ENCODE measurements at places on chromosomes 16 and 17.
A peak's percentile ranks its signal among the peaks of the same experiment; 100 is the strongest.

GRCh38 chr16:23498863-23499262 is 11.4 kb downstream of the GGA2 start:
- DNase-seq: peak; percentile 38

- DNase-seq: no peak
These were observed 1.3 kb upstream of the KCTD13 start for GRCh38 chr16:29927070-29927905.

GRCh38 chr16:23801378-23801777 is 34.4 kb upstream of the PRKCB start:
- peak; percentile 66 for DNase-seq

DNA sequence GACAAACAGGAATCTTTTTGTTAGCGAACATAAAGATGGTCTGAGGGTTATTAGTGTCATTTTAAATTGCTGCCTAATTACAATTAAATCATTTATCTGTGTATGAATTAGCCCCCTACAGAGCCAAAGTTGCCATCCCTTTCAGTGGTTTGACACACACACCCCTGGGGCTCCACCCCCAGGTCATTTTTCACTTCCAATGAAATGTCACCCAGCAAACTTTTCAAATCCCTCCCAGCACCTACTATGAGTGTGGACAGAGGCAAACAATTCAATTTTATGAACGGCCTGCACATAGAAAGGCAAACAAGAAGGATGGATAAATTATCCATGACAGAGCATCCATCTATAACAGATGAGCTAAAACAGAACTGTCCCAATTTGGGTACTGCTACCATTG is 2.4 kb downstream of the MYH10 start:
- no peak for DNase-seq

DNA sequence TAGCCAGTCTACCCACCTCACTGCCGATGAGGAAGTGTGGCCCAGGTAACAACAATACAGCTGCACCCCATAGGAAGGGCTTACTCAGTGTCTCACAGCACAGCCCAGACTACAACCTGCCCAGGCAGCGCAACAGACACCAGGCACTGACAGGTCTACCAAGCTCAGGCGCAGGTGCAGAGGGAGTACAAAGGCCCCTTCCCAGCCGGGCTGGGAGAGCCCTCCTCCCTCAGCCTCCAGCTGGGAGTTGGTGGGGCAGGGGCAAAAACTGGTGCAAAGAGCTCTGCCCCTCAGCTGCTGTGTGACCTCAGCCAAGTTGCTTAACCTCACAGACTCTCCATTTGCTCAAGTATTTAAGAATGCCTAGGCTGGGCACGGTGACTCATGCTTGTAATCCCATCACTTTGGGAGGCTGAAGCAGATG is 112.6 kb upstream of the LHX1 start:
- DNase-seq: peak; percentile 8

DNA sequence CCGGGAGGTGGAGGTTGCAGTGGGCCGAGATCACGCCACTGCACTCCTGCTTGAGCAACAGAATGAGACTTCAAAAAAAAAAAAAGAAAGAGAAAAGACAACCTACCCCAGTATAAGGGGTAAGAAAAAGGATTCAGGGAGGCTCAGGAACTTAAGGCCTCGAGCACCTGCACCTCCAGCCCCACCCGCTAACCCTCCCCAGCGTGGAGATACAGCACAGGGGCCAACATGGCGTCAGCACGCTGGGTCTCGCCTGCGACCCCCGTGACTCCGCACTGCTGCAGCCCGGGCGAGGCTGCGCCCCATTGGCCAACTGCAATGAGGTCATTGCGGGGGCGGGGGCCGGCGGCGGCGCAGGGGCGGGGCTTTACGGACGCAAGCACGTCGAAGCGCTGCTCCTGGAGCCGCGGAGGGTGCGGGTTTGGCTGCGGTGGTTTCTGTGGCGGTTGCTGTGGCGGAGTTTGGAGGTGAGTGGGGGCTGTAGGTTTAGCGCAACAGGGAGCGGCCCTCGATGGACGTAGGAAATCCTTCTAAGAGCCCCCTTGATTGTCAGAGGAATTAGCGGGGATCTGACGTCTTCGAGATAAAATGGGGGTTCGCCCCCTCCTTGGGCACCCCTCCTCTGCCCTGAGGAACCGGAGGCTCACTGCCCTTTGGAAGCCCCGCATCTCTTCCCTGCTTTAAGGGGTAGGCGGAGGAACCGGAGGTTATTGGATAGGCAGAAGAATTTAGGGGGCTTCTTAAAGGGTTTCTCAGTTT is at the start of gene ATP6V0A1:
Gene ATP6V0A1 (plus strand): TSS at position 382 of the 759 bp plus-strand sequence. CDS start 2,017 bp downstream, outside the sequence.
- DNase-seq: peak; percentile 88

- DNase-seq: no peak
These were observed 8.0 kb upstream of the ZNF469 start for GRCh38 chr16:88374736-88375135.

GRCh38 chr16:30651124-30652004 is 604 bp downstream of the PRR14 start:
- DNase-seq: peak; percentile 80

DNA sequence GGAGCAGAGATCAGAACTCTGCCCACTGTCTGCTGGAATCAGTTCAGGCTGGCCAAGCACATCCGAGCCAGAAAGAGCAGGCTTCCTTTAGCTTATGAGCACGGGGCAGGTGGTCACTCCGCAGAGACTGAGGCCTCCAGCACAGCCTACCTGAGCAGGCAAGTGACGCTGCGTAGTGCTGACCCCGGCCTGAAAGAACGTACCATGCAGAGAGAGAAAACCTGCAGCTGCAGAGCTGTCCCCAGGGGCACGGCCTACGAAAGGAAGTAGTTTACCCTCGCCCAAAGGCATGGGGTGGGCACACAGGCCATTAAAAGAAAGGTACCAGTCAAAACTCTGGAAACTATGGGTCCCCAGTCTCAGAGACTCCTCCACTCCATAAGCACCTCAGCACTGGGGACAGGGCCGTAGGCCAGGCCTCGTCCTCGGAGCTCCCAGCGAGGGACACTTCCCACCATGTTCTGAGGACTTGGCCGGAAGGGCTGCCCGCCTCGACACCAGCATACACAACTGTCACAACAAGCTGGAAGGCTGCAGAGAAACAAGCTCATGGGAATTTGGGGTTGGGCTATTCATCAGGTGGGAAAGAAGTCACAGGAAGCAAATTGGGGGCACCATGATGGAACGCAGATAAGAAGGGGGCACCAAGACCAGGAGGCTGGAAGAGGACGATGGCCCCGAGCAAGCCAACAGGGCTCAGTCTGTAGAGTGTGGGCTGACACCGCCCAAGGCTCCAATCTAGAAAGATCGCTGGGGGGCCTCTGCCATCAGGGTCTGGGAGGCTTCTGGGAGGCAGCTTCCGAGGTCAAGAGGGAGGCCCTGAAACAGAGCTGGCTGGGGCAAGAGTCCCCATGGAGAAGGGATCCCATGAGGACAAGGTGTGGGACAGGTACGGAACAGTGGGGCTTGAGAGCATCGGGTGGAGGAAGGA is 21.2 kb downstream of the MEAK7 start:
- DNase-seq: no peak

GRCh38 chr16:71347146-71347545 is 11.4 kb upstream of the CALB2 start:
- no peak for DNase-seq

DNA sequence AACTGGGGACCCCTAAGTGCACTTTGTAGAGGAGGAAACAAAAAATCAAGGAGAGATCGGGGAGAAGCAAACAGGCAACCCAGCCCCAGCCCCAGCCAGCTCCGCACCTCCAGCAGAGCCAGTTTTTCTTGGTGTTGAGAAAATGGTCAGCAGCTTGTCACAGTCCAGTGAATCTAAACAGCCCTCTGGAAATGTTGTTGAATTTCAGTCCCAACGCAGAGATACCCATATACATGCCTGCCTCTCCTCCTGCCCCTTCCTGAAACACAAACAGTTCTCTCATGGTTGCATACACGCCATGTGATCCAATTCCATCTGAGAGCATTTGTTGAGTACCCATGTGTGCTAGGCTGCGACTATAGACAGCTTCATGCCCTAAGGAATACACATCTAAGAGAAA is 42.4 kb upstream of the LHX1 start:
- DNase-seq: no peak

DNA sequence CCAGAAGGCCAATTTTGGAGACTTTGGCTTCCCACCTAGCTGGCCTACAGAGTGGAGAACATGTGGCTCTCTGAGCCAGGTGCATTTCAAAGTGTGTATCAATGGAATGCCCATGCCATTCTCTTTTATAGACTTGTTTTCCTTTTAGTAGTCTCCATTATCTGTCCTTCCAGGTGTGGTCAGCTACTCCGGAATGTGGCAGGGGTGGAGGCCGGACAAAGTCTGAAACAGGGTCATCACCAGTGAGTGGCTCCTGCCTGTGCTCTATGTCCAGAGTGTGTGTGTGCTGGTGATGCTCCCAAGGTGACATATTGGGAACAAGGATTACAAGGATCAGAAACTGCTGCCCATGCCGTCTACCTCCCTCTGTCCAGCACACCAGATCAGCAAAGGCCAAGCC is 3.8 kb upstream of the TMEM220 start:
- no peak for DNase-seq

GRCh38 chr16:2009791-2010510 is at the start of gene ZNF598:
Gene ZNF598, minus strand, starts transcription at chr16:2009821.
- DNase-seq: peak; percentile 87

DNA sequence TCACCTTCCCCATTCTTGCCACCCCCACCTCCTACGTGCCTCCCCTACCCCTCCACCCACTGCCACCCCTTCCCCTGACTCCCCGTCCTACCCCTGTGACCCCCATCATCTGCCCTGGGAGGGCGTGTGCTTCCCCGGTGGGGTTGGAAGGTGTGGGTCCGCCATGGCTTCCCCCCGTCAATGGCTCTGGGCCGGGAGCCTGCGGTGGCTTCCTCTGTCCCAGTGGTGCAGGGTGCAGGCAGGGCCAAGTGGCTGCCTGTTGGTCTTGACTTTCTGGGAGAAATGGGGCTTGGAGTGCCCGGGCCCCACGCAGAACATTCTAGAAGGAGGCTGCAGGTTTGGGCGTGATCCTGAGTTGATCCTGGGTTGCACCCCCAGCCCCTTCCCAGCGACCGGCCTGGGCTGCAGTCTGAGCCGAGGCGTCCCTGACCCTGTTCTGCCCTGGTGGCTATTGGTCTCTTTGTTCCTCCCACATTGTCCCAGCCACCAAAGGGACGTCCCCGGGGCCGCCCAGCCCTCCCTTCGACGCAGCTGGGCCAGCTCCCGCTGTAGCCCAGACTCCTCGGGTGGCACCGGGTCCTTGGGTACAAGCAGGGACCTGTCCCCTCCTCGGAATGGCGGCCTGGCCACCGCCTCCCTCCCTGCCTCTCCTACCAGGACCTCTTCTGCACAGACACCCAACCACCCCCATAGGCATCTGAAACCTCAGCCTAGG is 25.7 kb downstream of the GSE1 start:
- DNase-seq: no peak

DNA sequence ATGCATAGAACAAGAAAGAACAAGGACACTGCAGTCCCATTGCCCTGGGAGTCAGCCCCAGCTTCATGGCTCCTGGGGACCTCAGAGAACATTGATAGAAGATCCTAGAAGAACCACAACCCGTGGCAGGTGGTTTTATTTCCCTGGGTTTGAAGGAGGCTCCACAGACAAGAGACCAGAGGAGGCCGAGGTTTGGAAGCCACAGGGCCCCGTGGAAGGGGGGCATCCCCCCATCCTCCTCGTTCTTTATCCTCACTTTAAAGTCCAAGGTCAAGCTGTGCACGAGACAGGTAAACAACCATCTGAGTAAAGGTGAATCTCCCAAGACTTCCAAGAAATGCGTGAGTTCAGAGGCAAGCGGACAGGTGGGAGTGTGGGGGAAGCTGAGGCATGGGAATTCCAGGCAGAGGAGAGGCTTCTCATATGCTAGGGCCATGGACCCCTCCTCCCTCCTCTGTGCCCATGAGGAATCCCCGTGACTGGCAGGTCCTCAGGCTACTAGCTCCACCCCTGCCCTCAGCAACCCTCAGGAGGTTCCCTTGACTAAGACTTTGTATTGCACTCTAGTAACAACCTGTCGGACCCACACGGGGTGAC is 849 bp upstream of the SULT1A1 start:
- DNase-seq: no peak

DNA sequence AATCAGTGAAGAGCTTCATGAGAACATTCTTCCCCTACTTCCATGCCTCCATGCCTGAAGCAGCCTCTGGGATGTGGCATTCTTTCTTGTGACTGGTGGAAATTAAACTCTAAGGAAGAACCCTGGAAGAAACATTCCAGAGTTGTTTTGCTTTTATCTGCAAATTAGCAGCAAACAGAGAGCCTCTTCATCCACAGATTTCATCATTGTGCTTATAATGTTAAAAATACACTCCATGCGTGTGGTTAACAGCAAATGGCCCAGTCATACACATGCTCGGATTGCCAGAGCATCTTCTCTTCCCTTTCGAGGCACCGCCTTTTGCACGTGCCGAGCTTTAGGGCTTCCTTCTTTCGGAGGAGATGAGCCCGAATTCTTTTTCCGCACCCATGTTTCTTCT is 411.3 kb downstream of the SNX29 start:
- no peak for DNase-seq

DNA sequence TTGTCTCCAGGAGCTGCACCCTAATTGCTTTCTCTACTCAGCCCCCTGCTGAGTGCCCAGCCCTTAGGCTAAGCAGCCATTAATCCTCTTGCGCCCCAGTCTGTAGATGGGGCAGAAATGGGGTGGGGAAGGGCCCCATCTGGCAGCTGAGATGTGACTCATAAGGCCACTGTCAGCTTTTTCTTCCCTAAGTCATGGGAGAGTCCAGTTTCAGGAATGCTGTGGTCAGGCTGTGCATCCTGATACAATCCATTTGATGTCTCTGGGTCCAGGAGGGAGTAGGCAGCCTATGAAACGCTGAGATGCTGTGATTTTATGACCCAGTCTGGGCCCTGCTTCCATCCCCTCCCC is 12.3 kb downstream of the PLXDC1 start:
- DNase-seq: peak; percentile 73

- DNase-seq: no peak
These were observed 7.3 kb downstream of the PLEKHG4 start for GRCh38 chr16:67286441-67287235.

- DNase-seq: peak; percentile 90
These were observed 19.4 kb downstream of the RHOT1 start for GRCh38 chr17:32161506-32162365.

DNA sequence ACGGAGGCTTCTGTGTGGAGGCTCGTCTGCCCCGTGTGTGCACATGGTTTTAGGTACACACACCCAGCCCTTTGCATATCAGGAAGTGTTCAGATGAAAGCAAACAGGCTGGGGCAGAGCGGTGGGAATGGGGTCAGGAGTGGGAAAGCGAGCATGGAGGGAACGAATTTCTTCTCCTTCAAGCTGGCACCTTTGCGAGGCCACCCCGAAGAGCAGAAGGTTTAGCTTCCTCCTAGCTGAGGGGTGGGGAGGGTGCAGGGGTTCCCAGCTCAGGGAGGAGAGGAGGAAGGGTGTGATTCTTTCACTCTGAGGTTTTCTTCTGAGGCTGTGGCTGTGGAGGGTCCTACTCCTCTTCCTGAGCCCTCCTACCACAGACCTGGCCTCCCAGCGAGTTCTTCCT is 83.6 kb downstream of the ABR start:
- no peak for DNase-seq

GRCh38 chr16:79124016-79124756 is 476.4 kb downstream of the MAF start:
- DNase-seq: no peak

DNA sequence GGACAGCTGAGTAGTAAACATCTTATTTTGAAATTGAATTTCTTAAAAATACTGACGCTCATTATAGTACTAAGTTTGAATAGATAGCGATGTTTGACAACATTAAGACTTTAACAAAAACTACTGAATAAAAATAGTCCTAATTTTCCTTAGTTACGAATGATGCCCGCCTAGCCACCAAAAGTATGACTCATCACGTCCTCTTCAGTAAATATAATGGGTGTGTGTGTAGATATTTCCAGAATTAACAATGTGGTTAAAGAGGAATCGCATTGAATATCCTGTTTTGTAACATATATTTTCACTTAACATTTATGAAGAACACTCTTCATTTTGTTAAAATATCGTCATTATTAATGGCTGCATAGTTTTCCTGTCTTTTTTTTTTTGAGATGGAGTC is 187.6 kb downstream of the MYO1D start:
- DNase-seq: no peak

Data from kidney tubule cell (primary cell).